ENCODE measurements at places on chromosomes 12 and 14.
A peak's percentile ranks its signal among the peaks of the same experiment; 100 is the strongest.

DNA sequence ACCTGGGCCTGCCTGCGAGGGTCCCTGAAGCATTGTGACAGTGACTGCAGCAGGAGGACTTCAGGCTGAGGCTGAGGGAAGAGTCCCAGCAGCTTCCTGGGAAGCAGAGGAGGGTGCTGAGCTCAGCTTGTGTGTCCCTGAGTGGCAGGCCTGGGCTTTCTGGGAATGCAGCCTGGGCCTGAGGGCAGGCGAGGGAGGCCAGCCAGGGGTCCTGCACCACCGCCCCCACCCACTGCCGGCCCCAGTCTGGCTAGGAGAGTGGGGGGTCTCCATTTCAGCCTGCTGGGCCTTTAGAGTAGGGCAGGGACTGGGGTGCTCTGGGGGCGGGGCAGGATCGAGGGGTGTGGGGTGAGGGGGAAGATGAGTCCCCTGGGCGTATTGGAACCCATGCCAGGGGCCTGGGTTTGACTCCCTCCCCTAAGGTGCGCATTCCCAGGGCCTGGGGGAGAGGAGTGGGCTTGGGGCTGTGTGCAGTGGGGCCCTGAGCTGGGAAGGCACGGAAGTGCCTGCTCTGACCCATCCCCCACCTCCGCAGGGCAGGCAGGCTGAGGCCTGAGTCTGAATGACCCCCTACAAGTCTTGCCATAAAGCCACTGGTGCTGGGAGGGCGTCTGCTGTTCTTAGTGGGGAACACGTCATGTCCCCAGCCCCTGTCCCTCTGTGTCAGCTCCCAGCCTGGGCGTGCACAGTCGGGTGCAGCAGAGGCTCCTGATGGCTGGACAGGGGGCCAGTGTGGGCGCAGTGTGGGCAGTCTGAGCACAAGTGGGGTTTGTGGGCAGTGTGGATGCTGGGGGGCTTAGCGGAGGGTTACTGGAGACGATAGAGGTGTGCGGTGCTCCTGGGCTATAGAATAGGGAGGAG, 46.4 kb downstream of the KRT80 start:
- DNase-seq: no peak

GRCh38 chr12:234891-235415, 21.0 kb upstream of the SLC6A12 start:
- DNase-seq: no peak

GRCh38 chr12:116287842-116288301, 10.4 kb upstream of the MED13L start:
- DNase-seq: no peak

DNA sequence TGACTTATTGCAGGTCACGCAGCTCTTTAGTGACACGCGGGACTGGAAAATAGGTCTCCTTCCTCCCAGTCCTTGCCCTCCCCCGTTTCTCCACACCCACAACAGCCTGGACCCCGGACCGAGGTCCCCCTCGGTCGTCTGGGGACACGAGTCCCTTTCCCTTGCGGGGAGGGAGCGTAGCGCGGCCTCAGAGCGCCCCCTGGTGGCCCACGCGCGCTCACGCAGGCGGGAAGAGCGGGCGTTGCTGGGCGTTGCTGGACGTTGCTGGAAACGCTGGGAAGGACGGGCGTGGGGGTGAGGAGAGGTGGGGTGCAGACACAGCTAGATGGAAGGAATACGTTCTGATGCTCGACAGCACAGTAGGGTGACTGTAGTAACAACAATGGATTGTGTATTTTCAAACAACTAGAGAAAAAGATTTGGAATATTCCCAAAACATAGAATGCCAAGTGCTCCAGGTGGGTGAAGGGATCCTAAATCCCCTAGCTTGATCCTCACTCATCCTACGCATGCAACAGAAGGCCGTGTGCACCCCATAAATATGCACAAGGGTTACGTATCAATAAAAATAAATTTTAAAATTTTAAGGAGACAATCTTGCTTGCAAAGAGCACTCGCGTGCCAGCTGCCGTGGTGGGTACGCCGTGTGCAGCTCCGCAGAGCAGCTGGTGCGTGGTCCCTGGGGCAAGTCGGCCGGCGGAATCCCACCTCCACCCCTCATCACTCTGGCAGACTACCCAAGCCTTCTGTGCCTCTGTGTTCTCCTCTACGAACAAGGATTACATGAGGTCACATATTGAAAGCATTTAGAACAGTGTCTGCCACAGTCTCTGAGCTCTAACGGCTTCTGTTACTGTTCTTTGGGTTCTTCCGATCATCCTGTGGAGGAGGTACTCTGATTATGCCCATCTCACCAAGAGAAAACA, 87.4 kb downstream of the B4GALNT3 start:
- DNase-seq: peak; percentile 46

- no peak for DNase-seq
Observed at GRCh38 chr14:106875503-106875902, 1349.1 kb downstream of the TMEM121 start.

DNA sequence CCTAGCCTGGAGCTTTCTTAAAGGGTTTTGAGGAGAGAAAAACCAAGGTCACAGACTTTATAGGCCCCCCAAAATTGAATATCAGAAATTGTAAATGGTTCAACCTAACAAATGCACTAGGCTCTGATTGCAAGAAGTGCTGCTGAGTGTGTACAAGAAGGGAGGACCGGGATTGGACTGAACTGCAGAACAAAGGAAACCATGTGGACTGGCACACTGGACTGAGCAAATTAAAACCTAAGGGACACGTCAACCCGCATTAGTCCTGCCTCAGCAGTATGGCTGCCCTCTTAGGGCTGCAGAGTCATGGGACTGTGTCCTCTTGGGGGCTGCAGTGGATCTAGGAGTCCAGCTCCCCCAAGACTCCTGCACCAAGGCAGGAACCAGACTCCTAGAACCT, 842 bp upstream of the CISTR start:
- DNase-seq: no peak

DNA sequence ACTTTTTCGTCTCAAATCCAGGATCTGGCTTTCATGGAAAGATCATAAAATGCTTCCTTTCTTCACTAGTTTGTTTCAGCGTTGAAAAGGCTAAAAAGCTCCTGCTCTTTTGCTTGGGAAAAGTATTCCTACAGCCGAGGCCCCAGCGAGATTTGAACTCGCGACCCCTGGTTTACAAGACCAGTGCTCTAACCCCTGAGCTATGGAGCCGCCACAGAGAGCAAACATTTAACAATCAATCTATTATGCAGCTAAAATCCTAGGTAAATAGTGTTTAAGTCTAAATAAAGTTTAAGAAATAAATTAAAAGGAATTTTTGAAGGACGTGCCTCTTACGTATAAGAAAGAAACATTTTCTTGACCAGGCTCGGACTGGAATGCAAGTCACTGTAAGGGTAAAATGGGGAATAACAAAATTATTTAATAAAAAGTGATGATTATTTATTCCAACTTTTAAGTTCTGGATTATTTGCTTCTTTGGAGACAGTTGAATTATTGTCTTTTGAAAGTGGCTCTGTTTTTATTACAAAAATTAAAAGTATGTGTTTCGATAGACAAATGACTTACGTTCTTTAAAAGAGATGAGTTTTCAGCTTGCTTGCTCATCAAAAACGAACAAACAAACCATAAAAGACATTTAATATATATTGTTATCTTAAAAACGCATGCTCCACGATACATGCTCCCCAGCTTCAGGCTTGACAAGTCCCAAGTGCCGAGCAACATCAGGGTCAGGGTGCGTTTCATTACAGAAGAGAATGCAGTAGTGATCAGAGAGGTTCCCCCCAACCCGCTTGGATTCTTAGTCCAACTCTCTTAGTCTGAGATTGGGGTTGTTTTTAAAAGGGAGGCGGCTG, 10.2 kb downstream of the OR6S1 start:
- no peak for DNase-seq

DNA sequence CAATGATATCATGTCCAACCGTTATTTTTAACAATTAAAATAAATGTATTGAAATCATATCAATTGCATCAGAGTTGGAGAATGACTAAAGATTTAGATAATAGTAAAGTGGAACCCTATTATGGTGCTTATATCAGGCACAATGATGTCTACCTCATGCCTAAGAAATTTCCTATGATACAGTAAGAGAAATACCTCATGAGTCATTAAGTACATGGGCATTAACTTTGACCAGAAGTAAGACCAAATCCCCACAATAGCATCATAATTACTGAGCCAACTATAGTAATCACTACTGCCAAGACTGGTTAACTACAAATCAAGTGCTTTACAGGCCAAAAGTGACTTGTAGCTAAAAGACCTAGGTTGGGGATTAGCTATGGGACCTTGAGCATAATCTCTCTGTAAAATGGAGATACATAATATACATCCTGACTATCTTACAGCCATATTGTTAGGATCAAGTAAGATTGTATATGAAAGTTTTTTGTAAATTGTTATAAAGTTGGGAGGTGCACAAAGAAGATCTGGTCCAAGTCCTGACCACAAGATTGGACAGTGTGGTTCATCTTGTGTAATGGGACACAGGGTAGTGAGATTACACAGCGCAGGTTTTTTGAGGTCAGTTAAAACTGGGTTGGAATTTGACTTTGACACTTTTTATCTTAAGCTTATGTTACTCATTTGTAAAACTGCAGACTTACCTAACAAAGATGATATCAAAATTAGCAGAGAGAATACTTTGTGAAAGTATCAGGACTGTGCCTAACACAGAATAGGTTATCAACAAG, 60.5 kb downstream of the ERGIC2 start:
- peak; percentile 33 for DNase-seq

- peak; percentile 74 for DNase-seq
Observed at GRCh38 chr12:6200256-6201212, at the start of gene CD9. Gene CD9, plus strand, starts transcription at chr12:6200400. Its CDS starts 100 bp downstream, at chr12:6200500.

- DNase-seq: peak; percentile 94
Observed at GRCh38 chr14:64698903-64699302, 5.3 kb upstream of the PLEKHG3 start.

- no peak for DNase-seq
Observed at GRCh38 chr12:20409607-20410377, 41.5 kb downstream of the PDE3A start.

GRCh38 chr12:67925552-67925951, 63.7 kb upstream of the IFNG-AS1 start:
- DNase-seq: no peak

- no peak for DNase-seq
Observed at GRCh38 chr14:21860172-21860571, 186.6 kb upstream of the OR4E1 start.

DNA sequence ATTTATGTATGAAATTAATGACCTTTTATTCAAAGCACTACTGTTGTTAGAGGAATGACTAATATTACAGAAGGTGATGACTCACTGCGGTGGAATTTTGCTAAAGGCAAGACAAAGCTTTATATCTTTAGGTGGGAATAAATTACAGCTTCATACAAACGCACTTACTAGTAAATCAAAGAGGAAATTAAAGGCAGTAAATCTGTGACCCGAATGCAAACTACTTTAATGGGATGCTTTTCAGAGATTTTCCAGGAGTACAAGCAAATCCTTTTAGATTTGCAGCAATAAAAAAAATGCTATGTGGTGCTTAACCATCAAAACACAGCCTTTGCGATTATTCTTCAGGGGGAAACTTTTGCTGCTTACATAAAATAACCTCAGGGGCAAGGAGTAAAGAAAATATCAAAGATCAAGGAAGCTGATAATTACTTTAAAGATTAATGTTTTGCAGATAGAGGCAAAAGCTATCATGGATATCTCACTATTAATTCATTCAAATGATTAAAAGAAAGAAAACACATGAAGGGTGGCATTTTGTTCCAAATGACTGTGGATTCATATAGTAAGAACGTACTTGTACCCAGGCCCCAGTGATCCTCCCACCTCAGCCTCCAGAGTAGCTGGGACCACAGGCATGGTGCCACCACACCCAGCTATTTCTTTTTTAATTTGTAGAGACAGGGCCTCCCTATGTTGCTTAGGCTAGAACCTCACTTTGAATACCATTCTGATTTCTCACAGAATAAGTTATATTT, 98.9 kb downstream of the DENND5B start:
- no peak for DNase-seq

DNA sequence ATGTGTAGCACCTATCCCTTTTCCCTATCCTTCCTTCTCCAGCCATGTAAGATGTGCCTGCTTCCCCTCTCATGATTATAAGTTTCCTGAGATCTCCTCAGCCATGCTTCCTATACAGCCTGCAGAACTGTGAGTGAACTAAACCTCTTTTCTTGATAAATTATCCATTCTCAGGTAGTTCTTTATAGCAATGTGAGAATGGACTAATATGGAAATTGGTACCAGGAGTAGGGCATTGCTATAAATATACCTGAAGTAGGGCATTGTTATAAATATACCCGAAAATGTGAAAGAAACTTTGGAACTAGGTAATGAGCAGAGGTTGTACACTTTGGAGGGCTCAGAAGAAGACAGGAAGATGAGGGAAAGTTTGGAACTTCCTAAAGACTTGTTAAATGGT, 48.9 kb downstream of the SDR9C7 start:
- DNase-seq: no peak

GRCh38 chr12:128974881-128975280, 121.6 kb downstream of the GLT1D1 start:
- DNase-seq: no peak

- no peak for DNase-seq
Observed at GRCh38 chr14:92502541-92503286, 10.9 kb upstream of the RIN3 start.

DNA sequence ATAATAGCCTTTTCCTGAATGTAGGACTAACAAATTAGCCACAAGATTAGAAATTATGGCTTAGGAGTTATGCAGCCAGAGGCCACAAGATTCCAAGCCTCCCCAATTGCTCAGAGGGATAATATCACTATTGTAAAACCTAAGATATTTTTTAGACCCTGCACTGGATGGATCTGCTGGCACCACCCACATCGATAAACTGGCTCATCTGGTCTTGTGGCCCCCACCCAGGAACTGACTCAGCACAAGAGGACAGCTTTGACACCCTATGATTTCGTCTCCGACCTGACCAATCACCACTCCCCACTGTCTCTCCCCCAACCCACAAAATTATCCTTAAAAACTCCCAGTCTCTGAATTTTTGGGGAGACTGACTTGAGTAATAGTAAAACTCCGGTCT, 54.7 kb downstream of the CPM start:
- DNase-seq: no peak

GRCh38 chr12:22514875-22515274, 29.5 kb downstream of the C2CD5 start:
- DNase-seq: no peak

DNA sequence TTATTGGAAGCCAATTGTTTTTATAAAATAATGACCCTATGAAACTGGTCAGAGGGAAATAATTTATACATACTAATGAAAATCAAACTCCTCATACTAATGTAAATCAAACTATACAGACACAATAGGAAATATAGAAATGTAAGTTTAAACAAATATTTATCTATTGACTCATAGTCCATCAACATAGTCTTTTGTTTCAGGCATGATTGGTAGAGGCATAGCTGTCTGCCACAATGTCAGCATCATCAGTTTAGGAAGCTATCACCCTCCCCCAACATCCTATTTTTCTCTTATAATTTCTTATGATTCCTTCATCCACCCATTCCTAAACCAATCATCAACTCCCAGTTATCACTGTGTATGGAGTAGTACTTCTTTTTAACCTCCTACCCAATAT, 117.7 kb downstream of the SLC38A6 start:
- no peak for DNase-seq

All from large intestine (tissue), 12 donors.